ENCODE measurements at places on chromosomes 2 and 18.

DNA sequence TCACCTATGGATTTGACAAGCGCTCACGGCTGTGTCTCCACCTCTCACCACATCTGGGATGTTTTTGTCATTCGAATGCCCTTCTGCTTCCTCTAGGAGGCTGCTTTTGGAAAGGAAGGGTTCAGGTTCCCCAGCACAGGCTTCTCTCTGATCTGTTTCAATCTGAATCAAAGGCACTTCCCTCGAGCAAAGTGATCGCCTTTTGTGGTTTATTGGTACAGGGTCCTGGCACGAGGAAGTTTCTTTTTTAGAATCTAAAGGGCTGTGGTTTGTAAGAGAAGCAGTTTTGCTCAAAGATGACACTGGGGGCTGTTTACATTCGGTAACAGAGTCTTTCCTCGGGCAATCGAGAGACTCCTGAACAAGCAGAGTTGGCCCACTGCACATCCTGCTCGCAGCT, 145.0 kb downstream of the DAW1 start:
- DNase-seq, result no peak

DNA sequence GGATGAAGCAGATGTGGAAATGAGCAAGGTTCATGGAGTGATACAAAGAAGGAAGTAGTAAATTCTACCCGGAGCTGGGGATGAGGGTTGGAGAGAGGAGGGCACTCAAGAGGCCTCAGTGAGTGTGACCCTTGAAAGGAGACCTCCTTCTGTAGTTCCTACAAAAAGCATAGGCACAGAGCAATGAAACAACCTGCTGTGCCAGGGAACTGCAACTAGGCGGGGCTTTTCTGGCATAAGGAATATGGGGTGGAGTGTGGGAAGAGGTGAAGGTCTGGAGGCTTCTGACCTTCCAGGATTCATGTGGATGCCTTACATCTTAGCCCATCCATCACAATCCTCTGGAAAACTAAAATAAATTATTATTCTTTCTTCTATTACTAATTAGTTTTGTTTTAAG, 25.5 kb upstream of the PGAP1 start:
- DNase-seq, result no peak

DNA sequence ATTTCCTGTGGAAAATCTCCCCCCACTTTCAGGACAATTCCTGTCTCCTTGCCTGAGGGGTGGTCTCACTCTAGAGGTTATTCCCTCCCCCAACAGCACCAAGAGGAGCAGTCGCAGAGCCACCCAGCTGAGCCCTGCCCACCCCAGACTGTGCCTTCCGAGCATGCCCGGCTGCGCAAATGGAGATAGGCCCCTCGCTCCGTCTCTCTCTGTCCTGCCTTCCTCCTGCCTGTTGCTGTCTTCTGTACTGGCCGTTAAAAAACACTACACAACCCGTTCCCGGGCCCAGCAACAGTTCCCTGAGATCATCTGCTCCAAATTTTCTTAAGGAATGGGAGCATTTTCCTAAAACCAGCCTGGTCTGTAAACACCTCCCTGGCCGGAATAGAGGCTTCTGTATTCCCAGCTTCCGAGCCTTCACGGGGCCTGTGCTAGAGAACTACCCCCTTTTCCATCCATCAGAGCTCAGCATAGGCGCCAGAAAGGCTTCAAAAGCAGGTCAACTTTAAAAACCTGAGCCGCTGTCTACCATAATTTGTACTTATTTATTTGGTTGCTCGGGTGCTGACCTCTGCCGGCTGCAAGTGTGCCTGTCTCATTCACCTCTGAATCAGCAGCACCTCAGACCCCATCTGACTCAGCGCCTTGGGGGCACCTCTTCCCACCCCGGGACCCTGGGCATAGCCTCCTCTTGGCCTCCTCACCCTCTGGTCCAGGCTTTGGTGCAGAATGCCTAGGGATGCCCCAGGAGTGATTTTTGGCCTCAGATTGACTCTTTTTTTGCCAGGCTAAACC, 159.4 kb downstream of the PXDN start:
- no peak for DNase-seq

- DNase-seq, result no peak
These were observed 888 bp upstream of the TWSG1 start for GRCh38 chr18:9333441-9334328.

- no peak for DNase-seq
These were observed 54.1 kb downstream of the PDCL3 start for GRCh38 chr2:100616841-100617390.

DNA sequence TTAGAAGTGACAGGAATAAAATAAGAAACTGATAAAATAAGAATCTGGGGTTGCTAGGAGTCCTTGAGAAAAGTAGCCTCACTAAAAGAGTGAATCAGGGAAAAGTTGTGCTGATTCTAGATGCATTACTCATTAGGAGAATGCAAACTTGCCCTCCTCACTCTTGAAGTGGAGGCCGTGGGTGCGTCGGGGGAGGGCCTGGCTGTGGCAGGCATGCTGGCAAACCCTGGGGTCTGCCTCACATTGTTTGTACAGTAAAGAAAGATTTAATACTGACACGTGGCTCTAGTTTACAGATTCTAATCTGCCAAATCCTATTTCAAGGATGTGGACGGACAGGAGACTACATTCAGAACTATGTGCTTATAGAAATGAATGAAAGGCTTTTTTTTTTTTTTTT, 41.9 kb downstream of the TANC1 start:
- no peak for DNase-seq

- no peak for DNase-seq
These were observed 36.9 kb upstream of the KLF7 start for GRCh38 chr2:207202645-207203044.

DNA sequence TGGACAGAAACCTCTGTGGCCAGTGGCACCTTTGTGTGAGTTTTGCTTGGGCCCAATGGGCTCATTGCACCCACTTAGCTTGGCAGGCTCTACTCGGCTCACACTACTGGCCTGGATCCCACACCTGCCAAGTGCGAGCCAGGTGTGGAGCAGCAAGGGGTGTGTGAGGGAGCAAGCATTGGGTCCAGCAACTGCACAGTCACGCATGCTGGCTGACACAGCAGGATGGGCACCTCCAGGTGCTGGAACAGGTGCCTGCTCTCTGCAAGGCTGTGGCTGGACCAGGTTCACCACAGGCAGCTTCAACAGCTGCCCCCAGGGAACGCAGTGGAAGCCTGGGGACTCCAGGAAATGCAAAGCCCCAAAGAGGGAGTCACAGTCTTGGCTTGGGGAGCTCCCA, 94.2 kb downstream of the DOK6 start:
- DNase-seq, result no peak

DNA sequence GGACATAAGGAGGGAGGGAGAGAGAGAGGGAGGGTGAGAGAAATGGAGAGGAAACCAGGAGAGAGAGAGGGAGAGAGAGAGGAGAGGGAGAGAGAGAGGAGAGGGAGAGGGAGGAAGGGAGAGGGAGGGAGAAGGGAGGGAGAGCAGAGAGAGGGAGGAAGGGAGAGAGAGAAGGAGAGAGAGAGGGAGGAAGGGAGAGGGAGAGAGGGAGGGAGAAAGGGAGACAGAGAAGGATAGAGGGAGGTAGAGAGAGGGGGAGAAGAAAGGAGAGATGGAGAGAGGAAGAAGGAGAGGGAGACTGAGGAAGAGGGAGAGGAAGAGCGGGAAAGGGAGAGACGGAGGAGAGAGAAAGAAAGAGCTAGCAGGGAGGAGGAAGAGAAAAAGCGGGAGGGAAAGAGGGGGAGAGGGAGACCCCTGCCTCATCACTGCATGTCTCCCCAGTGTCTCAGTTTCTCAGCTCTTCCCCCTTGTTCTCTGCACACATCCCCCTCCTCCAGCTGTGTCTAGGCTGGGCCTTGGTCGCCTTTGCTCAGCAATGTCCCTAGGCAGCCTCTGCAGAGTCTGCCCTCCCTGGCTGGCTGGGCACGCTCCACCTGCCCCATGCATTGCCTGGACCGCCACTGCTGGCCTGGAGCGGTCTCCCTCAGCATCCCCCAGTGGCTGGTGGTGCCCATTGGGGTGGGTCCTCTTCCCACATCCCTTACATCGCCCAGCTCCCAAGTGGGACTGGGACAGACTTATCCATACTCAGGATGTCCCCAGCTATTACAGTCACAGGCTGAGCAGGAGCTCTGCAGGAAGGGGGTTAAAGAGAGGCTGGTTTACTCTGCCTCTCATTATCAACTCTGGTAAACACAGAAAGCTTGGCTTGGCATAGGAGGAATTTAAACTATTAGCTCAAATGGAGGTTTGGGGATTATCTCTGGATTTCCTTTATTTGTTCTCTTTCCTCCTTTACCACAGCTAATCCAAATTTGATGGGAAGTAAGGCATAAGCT, 85.7 kb upstream of the APCDD1 start:
- DNase-seq, result no peak

GRCh38 chr18:36374262-36374661, 76.7 kb downstream of the FHOD3 start:
- no peak for DNase-seq

DNA sequence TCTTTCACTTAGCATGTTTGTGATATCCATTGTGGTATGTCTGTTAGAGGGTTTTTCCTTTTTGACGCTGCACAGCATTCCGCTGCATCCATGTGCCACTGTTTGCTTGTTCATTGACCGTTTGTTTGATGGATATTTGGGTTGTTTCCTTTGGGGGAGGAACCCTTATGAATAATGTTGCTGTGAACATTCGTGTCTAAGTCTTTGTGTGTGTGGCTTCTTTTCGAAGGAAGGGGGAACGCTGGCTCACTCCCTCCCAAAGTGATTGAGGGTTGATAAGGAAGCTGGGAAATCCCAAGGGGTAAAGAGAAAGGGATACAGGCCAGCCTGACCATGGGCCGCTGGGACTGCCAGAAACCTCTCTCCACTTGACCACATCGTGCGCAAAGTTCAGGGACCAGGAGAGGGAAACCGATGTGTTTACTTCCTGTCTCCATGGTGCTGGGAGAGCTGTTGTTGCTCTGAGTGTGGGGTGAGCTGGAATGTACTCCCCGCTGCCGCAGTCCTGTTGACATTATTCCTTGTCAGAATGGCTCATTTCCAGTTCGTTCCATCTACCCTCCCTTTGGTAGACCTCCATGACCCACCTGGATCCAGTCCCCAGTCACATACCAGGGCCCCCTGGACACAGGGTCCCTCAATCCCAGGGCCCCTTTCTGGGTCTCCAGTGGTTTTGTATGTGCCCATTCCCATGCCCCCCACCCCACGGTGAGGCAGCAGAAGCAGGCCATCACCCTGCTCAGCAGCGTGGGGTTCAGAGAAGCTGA, 39.6 kb downstream of the HS1BP3 start:
- no peak for DNase-seq

- DNase-seq, result no peak
These were observed 288.7 kb upstream of the DSEL start for GRCh38 chr18:67805261-67805660.

- DNase-seq, result no peak
These were observed 96.9 kb upstream of the GLS start for GRCh38 chr2:190783513-190784263.

DNA sequence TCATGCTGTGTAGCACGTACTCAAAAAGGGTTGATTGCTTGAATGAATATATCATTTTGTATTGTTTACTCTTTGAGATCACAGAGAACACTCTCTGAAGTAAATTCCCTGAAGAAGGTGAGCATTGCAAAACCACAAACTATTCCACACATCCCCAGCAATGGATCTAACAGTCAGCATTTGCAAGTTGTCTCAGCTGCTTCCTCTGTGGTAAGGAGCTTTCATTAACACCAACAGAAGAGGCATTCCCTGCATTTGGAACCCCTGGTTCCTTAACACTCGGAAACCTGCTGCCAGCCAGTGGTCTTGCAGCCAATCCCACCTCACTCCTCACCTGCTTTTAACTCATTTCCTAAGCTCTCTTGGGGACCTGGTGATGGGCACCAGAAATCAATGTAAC, 108.4 kb downstream of the IRS1 start:
- DNase-seq, result no peak

DNA sequence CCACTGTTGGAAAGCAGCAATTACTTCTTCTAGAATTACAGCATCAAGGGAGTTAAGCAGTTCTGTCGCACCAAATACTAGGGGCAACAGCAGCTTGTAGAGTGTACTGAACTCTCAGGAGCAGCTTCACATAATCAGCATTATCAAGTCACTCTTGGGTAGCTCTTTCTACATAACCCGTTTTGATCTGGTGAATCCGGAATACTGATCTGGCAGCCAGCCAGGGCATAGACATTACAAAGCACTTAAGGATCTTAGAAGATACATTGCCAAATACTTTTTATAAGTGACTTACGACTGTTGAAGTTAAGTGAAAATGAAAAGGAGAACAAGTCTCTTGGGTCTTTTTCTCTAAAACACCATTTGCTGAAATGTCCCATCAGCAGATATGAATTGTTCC, 73.2 kb upstream of the NETO1 start:
- no peak for DNase-seq

DNA sequence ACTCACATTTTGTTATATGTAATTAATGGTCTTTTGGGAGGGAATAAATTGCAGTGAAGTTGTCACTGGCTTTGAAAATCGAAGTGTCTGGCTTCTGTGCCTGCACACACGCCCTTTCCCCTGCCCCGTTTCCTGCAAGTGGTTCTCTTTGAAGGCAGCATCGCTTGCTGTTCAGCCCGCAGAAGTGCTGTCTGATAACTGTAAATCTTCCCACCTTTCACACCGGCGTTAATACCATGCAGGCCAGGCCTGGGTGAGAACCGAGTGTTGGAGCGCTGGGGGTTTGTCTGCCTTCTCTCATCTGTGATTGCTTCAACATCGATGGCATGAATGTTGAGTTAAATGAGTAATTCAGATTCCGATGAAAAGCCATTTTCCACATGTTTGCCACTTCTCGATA, 37.9 kb upstream of the RPL31 start:
- DNase-seq, result no peak

All from stimulated activated CD4-positive, alpha-beta T cell treated with anti-CD3 and anti-CD28 coated beads, Interleukin-2, amount 100 ng/mL, for 4 hours (primary cell).